ENCODE measurements at places on chromosomes 1 and 21. TPM values are rescaled to one million over a fixed set of nuclear protein-coding genes. Genes with fewer than 3 reads are reported as not detected.

- no peak for DNase-seq
Observed at GRCh38 chr1:231770506-231771175, 144.1 kb downstream of the DISC1 start.

DNA sequence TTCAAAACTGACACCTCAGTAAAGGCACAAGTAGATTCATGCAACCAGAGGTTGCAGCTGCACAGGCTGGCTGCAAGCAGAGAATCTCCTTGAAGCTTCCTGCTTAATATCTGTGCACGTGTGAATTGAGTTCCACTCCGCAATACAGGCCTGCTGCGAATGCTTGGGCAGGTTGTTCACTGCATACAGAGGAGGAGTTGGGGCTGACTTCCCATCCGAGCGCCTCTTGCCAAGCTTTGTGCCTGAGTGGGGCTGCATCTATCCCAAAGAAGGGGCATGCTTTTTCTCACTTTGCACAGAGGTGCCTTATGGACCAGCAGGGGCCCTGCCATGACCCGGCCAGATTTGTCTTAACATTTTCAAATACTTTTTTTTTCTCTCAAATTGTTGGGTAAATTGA lies 17.9 kb upstream of the PADI1 start:
- DNase-seq: no peak

DNA sequence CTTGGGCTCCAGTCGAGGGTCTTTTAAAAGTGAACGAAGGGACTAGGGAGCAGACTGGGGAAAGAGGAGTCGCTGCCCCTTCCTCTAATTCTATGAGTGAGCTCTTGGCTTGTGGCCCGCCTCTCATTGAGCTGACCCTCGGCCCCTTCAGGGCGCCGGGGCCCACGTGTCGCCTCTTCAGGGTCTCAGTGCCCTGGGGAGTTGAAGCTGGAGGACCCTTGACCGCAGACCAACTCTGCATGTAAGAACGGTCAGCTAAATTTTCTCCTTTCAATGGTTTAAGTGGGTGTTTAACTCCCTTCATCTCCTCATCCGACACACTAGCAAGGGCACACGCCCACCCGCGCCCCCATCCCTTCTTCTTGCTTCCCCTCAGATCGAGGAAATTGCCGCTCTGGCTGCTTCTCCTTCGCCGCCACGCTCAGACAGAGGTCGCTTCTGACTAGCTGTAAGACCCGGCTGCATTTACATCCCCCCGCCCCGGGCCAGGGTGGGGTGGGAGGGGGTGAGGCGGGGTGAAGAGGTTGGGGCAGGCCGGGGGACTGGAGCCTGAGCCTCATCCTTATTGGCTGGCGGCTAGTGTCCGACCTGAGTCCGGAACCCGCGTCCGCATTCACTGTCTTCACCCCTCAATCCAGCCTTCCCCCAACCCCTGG lies 10.9 kb downstream of the NR5A2 start:
- no peak for DNase-seq

- no peak for DNase-seq
Observed at GRCh38 chr1:3593745-3594144, 17.6 kb downstream of the MEGF6 start.

DNA sequence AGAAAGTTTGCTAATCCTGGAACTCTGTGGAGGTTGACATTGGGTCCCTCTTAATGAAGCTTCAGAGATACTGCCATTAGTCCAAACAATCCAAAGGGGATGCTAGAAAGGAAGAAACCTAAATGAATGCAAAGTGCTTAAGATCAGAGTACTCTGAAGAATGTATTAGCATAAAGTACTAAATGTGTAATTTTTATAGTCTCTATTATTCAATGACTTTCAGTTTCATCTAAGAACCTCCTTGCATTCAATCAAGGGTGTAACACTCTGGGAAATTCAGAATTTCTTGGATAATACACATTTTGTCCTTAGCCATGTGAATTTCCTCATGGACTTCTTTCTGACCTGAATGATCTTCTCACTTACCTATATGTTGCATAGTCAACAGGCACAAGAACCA lies 1078.5 kb upstream of the ADGRL4 start:
- no peak for DNase-seq

DNA sequence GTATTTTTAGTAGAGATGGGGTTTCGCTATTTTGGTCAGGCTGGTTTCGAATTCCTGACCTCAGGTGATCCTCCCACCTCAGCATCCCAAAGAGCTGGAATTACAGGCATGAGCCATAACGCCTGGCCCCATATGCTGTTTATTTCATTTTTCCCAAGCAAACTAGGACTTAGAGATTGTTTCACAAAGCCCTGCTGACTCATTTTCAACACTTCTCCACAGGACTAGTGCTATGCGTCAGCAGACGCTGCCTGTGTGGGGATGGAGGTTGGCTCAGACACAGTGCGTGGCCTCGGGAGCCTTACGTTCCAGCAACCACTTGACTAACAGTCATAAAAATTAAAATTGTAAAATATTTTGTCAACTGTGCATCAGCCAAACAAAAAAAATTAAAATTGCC lies 22.7 kb downstream of the PKNOX1 start:
- peak; percentile 76 for DNase-seq

TENT5C gene
- total RNA-seq: 18.7 TPM

CBR3 gene
- total RNA-seq: 2.1 TPM

OR13G1 gene
- not detected for total RNA-seq

RPS27 gene
- total RNA-seq: 788 TPM

USH2A gene
- total RNA-seq: 2.7 TPM
